ENCODE measurements at places on chromosomes 3 and 15. TPM values are rescaled to one million over a fixed set of nuclear protein-coding genes. Genes with fewer than 3 reads are reported as not detected.

- DNase-seq: no peak
Observed at GRCh38 chr15:46089467-46089935, 454.7 kb downstream of the SQOR start.

- no peak for DNase-seq
Observed at GRCh38 chr3:165383381-165383780, 187.2 kb upstream of the SLITRK3 start.

DNA sequence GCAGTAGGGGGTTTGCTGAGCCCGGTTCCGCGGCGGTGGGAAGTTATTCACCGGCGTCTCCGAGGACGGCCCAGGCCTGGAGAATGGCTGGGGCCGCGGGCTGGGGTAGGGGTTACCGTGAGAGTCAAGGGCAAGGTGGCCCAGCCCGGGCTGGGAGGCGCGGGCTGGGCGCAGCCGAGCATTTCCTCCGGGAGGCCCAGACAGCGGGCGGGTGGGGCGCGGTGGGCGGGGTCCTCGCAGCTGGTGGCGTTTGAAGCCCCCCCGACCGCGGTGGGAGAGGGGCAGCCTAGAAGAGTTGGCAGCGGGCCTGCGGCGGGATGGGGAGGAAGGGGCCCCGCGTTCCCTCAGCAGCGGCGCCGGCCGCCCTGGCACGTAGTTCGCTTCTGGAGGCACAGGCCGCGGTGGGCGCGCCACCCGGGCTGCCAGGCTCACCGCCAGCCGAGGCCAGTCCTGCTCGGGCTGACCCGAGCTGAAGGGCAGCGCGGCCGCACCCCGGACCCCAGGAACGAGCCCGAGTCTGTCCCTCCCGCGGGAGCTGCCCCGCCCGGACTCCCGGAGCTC, 960 bp upstream of the KLF13 start:
- DNase-seq: no peak

GRCh38 chr15:83720468-83720867, 66.5 kb downstream of the ADAMTSL3 start:
- DNase-seq: no peak

DNA sequence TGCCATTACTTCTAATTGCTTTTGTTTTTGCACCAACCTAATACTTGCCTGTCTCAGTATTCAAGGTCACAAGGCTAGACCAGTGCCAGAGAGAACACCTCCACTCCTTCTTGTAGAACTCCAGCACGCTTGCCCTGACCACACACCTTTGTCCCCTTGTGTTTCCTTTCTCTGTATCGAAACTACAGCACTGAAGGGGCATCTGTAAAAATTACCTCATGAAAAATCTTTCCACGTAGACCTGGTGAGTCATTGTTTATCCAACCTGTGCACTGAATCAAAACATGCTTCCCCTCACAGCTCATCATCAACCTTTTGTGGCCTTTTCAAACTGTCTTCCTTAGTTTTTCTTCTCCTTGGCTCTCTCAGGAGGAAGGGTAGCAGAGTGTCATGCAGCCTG, 259.5 kb downstream of the THRB start:
- no peak for DNase-seq

DNA sequence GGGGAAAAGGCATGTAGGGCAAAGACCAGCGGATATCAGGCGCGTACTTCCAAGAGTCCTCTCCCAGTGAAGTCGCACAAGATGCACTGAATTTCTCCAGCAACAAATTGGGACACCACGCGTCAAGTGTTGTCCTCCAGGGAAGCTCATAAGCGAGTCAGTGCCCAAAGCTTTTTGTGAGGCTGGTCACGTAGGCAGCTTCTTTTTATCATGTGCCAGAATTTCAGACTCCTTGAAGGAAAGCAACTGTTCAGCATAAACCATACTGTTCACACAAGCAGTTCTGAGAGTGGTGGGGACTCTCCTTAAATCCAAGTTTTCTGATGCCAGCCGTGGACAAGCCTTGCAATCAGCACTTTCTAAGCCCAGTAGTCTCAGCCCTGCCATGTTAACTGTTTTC, 10.1 kb upstream of the FSTL1 start:
- no peak for DNase-seq

DNA sequence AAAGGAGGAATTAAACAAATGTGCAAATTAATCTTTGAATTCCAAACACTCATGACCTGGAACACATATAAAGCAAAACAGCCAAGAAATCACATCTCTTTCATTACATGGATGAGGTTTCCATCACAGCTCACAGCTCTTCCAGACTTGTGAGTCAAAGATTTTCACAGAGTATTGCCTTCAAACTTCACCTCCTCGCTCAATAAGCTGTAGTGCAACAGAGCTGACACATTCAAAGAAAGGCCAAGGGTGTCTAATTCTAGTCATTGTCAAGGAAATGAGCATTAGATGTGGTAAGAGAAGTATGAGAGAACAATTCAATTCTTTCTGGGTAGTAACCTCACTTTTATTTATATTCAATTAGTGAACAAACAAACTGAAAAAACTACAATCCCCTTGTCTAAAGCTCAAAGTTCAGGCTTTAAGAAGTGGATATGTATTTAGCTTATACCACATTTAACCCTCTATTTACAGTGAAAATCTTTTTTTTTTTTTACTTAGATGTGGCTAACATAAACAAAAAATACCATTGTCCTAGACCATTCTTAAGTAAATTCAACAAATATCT, 11.9 kb downstream of the WDR72 start:
- DNase-seq: no peak

- DNase-seq: no peak
Observed at GRCh38 chr3:103976931-103977339, 1389.8 kb upstream of the ALCAM start.

Gene GABRR3
- not detected for polyA plus RNA-seq
